Immature natural killer cell (primary cell): ENCODE measurements at places on chromosomes 2 and 18. TPM values are rescaled to one million over a fixed set of nuclear protein-coding genes. Genes with fewer than 3 reads are reported as not detected.

- DNase-seq = no peak
Measured at GRCh38 chr2:9535177-9535576, 20.5 kb downstream of the ADAM17 start.

GRCh38 chr2:37800176-37800858, 124.8 kb upstream of the RMDN2 start:
- no peak for DNase-seq

DNA sequence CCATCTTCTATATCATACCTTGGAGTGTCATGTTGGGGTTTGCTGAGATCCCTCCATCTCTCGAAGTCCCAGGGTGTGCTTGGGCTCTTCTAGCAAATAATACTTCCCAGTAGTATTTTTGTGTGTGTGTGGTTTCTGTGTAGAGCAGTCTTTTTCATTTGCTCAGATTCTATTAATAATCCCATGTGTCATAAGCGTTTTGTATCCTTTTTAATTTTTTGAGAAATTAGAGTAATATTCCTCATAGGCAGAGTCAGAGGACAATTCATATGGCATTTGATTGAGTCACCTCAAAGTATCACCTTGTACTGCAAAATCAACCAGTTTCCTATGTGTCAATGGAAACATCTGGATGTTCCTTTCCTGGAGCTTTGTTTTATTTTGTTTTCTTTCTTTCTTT, 37.4 kb upstream of the PPP1R1C start:
- no peak for DNase-seq

Gene NYAP2
- polyA plus RNA-seq = not detected

DNA sequence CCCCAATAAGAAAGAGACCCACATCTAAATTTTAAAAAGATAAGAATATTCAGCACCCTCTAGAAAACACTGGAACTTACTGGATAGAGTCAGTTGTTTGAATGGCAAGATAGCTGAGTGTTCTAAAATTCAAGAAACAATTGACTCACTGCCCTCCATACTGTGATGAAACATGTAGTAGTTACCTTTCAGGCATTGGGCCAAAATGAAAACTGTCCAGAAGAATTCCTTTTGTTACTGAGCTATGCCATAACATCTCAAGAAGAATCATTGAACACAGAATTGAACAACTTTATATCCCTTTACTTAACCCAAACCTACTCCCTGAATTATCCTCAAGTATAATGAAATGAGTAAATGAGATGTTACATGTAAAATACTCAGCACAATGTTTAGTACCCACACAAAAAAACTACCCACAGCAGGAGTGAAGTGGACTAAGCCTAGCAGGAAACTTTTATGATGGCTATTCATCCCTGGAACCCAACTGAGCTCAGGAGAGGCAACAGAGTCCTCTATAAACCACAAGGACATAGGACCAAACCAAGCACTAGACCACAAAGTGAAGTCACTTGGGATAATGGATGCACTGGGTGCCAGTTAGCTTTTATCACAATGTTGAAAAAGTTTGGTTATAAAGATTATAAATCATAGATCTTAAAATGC, 32.7 kb downstream of the RBM43 start:
- DNase-seq = no peak

DNA sequence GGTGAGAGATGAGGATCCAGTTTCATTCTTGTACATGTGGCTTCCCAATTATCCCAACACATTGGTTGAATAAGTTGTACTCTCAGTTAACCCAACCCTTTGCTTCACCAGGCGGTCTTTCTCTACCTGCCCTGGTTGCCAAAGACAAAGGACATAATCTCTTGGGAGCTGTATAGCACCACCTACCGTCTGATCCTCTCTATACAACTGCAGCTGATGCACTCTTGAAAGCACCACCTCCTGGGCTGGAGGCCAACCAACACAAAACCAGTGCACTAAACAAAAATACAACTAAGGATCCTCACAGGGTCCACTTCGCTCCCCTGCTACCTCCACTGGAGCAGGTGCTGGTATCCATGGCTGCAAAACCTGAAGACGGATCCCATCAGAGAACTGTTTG, 473.6 kb upstream of the NRXN1 start:
- no peak for DNase-seq

GRCh38 chr2:212517693-212518092, 20.9 kb downstream of the ERBB4 start:
- no peak for DNase-seq

Gene UGT1A3
- not detected for polyA plus RNA-seq

DNA sequence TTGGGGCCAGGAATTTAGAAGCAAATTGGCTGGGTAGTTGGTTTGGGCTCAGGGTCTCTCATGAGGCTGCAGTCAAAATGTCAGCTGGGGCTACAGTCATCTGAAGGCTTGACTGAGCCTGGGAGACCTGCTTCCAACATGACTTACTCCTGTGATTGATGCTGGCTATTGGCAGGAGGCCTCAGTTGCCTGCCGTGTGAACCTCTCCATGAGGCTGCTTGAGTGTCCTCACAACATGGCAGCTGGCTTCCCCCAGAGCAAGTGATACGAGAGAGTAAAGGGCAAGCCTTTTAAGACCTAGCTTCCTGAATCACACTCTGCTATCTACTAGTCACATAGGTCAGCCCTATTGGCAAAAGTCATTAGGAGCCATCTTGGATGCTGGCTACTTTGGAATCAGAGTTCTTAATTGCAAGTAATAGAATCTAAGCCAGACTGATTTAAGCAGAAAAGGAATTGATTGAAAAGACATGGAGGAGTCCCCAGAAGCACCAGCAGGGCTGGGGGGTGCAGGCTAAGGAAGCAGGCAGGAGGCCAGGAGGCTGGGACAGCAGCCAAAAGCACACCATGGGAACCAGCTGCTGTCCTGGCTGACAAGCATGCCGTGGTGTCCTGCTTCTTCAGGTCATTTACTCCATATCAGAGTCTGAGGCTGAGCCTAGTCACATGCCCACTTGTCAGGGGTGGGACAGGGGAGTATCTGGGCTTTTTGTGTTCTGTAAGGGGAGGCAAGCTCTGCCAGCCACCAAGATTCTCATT, 7.8 kb upstream of the GIGYF2 start:
- DNase-seq = no peak

DNA sequence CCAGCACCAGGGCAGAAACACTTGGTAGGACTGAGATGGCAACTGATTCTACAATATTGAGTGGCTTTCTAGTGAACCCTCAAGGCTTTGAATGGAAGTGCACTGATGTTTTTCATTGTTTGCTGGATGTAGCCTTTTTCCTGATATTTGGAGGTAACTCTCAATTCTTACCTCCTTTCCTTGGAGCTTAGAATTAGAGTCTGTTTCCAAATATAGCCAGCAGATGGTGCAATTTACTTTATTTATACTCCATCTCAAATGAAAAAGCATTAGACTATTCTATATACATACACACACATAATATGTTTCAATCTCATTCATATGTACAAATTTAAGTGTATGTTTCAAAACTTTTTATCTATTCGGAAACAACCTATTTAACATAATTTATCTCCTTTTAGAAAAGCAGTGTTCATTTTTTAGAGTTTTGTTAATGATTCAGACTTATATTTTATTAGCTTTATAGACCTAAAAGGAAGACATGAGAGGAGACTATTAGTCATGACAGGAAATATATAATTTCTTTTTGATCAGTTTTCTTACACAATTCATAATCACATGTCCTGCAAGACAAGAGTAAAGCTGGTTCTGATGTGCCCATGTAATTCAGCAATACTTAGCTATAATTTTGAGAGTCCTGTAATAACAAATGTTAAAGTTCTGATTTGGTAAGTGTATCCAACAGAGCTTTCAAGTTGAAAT, 124.8 kb downstream of the NUP35 start:
- no peak for DNase-seq

- DNase-seq = no peak
Measured at GRCh38 chr2:5703166-5703565, 11.0 kb downstream of the SOX11 start.
